Stimulated activated CD4-positive, alpha-beta T cell treated with anti-CD3 and anti-CD28 coated beads, TNF-alpha, amount 100 ng/mL, for 24 hours (primary cell): ENCODE measurements at places on chromosomes 1 and 21.

GRCh38 chr1:204065174-204065985 lies 7.5 kb upstream of the SOX13 start:
- DNase-seq, result no peak

DNA sequence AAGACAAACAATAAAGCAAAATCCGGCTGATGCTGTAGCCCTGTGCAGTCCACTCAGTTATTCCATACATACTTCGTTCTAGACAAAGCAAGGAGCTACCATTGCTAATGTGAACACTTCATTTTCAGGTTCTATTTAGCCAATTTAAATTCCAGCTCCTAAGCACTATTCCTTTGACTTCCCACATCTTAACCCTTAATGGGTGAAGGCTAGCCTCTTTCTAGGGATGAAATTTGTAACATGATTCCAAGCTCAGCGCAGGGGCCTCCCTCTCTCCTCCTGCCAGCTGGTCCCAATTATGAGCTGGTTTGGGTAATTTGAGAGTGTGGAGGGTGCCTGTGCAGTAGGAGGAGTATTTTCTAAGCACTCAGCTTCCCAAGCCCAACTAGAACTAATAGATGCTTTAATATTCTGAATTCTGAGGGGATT lies 53.9 kb upstream of the PTGFRN start:
- DNase-seq, result no peak

GRCh38 chr1:97630948-97631347 lies 289.9 kb downstream of the DPYD start:
- DNase-seq, result no peak

DNA sequence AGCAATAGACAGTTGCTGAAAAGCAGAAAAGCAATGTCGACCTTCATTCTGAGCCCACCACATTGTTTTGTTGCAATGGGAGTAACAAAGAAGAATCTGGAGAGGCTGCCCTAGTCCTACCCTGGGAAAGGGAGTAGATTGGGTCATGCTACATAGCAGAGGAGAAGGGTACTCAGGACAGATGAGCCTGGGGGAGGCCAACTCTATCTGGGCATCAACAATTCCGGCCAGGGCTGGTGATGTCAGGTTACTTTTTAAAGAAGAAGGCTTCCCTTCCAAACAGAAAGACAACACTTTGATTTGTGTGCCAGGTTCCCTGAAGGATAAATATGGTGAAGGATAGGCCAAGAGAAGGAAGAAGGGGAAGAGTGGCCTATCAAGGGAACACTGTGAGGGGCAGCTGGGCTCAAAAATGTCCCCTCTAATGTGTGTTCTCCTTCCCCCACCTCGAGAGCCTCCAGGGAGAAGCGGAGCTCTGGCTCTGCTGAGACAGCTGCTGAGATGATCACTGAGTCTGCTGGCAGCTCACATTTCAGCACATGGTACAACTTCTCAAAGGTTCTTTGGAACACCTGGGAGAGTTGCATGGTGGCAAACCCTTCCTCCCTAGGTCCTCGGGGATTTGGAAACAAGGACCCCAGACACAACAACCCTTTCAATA lies 3.2 kb upstream of the ADIPOR1 start:
- DNase-seq, result no peak

GRCh38 chr1:84719543-84720217 lies 29.4 kb upstream of the SSX2IP start:
- no peak for DNase-seq

- DNase-seq, result no peak
Observed at GRCh38 chr1:73782901-73783300, 415.1 kb downstream of the LRRIQ3 start.

DNA sequence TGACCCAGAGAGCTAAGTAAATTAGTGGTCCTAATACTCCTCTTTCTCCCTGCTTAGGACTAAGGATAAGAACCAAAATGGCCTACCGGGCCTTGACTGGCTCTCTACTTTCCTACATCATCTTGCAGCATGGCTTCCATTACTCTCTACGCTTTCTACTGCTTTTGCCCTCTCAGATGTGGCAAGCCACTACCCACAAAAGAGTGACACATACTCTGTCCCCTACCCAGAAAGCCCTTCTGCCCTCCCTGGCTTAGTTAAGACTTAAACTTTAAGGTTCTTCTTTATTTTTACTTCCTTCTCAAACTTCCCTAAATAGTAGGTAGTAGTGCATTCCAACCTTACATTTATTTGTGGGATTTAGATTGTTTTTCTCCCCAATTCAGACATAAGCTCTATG lies 228.1 kb downstream of the TPR start:
- DNase-seq, result no peak

DNA sequence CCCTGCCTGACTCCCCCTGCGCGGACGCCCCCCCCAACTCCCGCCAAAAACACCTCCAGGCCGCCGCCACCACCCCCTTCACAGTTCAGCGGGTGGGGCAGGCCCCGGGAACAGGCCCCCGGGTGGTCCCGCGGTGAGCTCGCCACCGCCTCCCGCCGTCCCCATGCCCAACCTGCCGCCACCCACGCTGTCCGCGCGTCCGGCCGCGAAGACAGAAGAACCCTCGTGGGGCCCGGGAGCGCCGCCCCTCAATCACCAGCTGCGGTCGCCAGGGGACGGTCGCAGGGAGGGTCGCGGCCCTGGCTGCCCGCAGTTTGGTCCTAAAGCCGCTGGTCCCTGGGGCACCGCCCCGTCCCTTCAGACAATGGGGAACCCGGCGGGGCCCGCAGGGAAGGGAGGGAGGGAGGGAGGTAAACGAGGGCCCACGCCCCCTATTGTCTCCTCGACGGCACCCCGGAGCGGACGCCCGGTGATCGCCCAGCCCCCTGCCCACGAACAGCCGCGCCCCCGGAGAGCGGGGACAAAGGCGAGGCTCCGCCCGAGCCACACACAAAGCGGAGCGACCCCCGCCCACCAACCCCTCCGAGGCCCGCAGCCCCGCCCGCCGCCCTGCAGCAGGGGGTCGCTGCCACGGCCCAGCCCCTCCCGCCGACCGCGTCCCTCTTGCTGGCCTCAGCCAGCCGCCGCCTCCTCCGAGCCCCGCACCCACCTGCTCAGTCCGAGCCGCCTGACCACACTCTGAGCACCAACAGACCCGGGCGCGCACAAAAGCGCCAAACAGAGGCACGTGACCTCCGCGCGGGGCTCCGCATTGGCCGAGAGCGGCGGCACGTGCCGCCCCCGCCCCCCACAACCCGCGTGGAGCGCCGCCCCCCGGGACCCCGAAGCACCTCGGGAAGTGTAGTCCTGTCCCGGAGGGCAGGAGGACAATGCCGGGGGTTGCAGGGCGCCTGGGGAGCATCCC lies at the start of gene STMN1:
Gene STMN1, minus strand, starts transcription at position 740 of the 964 bp plus-strand sequence. CDS start 1,743 bp downstream, outside the sequence.
- DNase-seq, result peak; percentile 80

GRCh38 chr1:60413091-60413490 lies 339.5 kb upstream of the C1orf87 start:
- no peak for DNase-seq

- no peak for DNase-seq
Observed at GRCh38 chr1:151815716-151816327, 10.6 kb upstream of the LINGO4 start.

DNA sequence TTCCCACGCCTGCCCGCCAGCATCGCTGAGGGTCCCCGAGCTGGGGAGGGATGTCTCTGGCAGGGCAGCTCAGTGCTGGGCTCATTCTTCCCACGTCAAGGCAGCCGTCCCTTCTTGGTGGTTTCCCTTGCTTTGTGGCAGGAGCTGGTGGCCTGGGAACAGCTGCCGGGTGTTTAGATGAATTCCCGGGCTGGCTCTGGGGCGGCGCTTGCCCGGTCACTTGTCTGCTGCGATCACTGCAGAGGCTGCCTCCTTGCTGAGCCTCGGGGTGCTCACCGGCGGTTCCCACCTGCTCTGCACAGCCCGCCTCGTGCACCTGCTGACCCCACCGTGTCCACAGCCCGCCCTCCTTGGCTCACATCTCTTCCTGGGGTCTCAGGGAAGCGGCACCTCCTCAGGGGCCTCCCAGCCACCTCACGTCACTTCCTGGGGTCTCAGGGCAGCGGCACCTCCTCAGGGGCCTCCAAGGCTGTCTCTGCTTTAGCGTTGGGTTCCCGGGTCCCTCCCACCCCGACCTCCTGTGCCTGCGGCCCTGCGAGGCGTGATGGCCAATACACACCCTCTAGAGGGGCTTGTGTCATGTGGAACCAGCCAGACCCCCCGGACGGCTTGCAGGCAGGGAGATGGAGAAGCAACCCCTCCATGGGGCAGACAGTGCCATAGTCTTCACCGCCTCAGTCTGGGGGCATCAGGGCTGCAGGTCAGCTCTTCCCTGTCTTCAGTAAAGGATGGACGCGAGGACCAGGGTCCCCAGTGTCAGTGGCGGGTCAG lies 13.5 kb downstream of the COL18A1 start:
- no peak for DNase-seq

DNA sequence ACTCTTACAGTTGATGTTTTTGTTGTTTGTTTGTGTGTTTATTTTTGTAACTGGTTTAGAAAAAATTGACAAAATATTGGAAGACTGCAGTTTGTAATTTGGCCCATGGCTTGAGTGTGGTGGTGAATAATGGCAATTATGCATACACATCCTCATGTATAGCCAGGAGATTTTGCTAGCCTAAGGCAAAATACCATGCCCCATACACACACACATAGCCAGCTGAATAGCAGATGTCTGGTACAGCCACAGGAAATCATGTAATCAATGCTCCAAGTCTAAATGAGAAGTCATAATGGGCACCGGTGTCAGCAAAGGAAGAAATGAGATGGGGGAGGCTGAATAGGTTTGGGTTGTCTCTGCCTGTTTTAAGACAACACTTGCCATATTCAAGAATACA lies 135.2 kb upstream of the COA6 start:
- no peak for DNase-seq

GRCh38 chr1:39360731-39361130 lies 130.7 kb upstream of the BMP8A start:
- DNase-seq, result no peak

GRCh38 chr1:19165501-19165900 lies 44.6 kb downstream of the UBR4 start:
- DNase-seq, result no peak

DNA sequence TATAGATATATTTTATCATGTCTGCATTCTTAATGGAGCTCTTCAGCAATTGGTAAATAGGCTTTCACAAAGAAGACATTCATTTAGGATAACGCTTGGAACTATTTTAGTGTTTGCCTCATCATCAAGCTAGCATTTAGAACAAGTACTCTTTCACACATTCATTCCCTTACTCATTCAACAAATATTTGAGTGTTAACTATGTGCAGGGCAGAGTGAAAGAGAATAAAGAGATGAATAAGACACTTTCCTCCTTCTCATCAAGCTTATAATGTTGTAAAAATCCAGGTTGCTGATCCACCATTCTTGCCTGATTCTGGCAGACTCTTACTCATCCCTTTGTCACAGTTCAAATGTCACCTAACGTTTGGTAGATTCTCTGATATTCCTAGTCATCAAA lies 386.3 kb upstream of the BEND5 start:
- no peak for DNase-seq

DNA sequence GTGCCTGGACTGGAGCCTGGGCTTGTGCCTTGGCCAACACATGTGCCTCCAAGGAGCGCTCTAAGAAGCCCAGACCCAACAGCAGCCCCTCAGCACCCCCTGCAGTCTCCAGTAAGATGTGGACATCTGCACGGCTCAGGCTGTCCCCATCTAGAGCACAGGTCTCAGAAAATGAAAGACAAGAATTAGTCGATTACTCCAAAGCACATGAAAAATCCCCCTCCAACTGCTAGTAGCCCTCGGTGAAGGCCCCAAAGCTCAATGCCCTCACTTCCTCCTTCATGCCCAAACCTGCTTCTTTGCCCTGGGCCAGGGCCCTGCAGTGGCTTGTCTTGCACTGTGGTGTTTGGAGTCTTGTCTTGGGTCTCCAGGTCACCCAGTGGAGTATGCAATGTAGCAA lies 21.9 kb upstream of the ERO1B start:
- DNase-seq, result no peak
